ENCODE measurements at places on chromosomes 13 and 19.

DNA sequence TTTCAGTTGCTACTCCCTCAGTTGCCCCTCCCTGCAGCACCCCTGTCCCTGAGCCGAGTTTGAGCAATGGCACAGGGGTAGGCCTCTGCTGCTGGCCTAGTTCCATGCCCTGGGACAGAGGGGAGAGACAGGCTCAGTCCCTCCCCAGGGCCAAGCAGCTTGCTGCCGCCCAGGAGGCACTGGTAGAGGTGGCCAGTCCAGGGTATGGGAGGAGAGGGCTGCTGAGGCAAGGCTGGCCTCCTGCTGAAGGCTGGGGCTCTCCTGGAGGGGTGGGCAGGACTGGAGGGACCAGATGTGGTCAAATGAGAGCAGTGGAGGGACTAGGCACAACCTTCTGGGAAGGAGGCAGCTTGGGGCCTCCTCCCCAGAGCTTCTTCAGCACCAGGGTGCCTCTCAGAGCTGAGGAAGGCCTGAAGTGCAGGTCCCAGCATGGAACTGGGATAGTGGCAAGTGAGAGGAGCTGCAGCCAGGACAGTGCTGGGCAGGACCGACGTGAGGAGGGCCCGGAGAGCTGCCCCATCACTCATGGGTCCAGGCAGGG lies 29.8 kb upstream of the VSTM2B start:
- no peak for DNase-seq

DNA sequence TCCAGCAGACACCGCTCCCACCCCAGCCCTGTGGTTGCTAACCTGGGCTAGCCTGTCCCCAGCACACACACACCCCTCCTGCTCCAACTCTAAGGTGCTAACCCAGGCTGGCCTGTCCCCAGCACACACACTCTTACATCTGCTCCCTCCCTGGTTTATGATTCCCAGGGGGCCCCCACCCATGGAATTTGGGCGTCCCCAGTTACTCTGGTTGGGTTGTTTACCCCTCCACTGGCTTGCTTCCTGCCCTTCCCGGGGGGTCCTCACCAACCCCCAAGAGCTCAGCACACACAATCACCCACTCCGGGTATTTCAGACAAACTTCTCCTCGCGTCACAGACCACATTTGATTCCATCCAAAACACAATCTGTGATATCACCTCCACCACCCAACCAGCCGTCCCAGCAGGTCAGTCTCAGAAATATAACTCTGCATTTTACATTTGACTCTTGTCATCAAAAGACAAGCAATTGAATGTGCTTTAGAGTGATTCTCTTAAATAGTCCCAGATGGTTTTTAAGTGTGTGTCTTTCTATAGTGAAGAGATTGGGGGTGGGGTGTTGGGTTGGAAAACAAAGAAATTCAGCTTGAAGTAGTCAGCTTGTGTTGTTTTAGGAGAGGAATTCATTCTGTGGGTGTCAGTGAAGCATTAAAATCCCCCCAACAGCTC lies 20.1 kb downstream of the COL4A2 start:
- DNase-seq, result no peak

GRCh38 chr19:40530091-40530901 lies 46.4 kb upstream of the SHKBP1 start:
- DNase-seq, result peak; percentile 67

DNA sequence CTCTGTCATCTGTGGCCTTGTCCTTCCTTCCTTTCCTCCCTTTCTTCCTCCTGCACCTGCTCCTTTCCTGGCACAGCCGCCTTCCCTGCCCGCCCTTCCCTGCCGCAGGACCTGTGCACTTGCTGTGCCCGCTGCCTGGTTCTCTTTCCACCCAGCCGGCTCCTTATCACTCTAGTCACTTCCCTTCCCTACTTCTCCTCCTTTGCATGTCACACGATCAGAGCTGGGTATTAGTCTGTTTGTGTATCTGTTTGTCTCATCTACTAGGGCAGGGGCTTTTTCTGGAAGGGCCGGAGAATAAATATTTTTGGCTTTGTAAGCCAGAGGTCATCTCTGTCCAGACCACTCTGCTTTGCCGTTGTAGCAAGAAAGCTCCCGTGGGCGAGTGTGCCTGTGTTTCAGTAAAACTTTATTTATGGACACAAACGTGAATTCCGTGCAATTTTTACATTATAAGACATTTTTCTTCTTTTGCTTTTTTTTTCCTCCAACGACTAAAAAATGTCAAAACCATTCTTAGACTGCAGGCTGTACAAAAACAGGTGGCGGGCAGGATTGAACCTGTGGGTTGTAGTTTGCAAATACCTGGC lies 6.1 kb downstream of the KDM4B start:
- no peak for DNase-seq

GRCh38 chr19:46520616-46521015 lies 24.9 kb upstream of the PNMA8B start:
- DNase-seq, result no peak

DNA sequence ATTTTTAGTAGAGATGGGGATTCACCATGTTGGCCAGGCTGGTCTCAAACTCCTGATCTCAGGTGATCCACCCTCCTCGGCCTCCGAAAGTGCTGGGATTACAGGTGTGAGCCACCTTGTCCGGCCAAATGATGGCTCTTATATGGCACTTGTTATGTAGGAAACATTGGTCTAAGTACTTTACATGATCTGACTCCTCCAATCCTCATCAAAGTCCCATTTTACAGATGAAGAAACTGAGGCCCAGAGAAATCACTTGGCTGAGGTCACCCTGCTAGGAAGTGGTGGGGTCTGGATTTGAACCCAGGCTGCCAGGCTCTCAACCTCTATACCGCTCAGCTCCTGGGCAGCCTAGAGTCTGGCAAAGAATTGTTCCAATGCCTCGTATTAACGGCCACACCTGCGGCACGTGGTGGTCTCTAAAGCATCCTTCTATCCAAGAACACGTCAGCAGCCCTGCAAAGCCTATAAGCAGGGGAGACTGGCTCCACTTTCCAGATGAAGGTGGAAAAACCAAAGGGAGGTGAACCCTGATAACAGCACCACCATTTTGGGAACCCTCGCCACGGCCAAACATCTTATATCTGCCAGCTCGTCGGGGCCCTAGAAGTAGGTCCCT lies 18.1 kb downstream of the SHANK1 start:
- DNase-seq, result no peak

GRCh38 chr13:110331362-110331761 lies 24.3 kb downstream of the COL4A2 start:
- DNase-seq, result no peak

GRCh38 chr13:100357764-100358163 lies 230.8 kb downstream of the GGACT start:
- no peak for DNase-seq

DNA sequence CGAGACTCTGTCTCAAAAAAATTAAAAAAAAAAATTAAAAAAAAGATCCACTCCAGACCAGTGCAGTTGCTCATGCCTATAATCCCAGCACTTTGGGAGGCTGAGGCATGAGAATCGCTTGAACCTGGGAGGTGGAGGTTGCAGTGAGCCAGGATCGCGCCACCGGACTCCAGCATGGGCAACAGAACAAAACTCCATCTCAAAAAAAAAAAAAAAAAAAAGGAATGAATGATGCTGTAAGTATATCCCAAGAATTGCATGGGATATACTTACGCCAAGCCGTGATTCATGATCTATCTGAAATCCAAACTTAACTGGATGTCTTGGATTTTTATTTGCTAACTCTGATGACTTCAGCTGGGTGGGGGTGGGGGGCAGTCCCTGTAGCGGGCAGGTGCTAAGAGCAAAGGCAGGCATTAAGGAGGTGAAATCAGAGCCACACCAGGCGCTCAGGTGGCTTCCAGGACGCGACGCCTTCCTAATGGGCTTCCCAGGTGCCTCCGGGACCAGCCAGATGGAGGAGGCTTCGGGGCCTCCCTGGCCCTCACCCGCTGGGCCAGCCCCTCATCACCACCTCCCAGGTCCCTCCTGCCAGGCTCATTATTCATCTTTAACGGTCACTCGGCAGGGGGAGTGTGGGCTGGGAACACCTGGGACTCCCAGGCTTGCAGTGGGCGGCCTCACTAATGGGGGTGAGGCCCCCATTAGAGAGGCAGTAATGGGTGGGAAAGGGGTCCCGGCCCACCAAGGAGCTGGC lies 11.4 kb upstream of the FUT5 start:
- no peak for DNase-seq

DNA sequence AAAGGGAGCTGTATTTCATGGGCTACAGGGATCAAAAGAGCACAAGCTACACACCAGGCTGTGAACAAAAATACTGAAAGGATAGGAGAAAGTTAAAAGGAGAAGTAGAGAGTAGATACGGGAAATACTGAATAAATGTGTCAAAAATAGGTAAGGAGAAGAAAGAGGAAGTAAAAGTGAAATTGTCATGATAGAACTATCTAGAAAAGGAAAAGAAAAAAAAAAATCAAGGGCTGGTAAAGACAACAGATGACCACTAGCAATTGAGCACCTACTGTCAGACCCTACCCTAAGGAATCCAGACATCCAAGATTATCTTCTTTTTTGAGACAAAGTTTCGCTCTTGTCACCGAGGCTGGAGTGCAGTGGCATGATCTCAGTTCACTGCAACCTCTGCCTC lies 4.8 kb downstream of the RUBCNL start:
- DNase-seq, result no peak

DNA sequence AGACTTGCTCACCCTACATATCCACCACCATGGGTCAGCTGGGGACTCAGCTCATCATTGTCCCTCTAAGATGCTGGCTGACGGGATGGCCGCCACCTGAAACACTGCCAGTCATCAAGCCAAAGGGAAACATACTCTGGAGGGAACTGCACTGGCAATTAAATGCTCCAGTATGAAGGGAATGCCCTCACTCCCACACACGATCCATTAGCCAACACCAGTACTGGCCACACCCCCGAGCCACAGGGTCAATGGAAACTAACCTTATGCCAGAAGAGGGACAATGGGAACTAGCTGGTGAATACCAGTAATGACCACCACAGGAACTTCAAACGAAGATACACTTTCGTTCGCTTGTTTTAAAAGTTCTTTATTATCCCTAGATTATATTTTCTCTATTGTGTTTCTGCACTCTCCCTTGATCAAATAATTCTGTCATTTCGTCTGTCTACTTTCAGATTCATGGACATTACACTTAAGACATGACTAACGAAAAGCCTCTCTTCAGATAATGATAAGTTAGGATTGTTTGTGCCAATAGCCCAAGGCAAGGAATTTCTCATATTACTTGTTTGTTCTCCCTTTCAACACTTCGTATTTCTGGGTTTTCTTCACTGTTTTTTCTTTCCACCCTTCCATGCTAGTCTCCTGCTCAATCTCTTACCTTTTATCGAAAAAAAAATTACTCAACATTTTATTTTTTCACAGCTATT lies 1.7 kb upstream of the ZNF507 start:
- no peak for DNase-seq

DNA sequence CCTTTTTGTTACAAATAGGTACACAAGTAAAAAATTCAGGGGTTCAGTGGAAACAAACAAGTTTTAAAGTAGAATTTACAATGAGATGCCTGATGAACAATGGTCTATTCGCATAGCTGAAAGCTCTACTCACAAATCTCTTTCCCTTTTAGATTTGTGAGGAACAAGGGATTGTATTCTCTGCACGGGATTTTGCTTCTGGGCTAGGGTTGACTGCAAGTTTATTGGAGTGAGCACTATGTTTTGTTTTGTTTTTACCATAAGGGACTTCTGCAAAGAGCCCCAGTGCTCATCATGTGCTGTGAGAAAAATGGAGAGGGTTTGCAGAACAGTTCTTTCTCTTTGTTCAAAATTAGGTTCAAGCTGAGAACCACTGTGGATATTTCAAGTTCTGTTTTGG lies 160.5 kb downstream of the DLEU7 start:
- no peak for DNase-seq

GRCh38 chr19:39296055-39296645 lies at the start of gene IFNL1:
Gene IFNL1, plus strand, starts transcription at chr19:39296407. Its CDS starts 15 bp downstream, at chr19:39296422.
- DNase-seq, result no peak

DNA sequence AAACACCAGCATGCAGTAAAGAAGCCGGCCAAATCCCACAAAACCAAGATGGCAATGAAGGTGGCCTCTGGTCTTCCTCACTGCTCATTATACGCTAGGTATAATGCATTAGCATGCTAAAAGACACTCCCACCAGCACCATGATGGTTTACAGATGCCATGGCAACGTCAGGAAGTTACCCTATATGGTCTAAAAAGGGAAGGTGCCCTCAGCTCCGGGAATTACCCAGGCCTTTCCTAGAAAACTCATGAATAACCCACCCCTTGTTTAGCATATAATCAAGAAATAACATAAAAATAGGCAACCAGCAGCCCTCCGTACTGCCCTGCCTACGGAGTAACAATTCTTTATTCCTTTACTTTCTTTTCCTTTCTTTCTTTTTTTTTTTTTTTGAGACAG lies 21.1 kb upstream of the PLEKHF1 start:
- no peak for DNase-seq

DNA sequence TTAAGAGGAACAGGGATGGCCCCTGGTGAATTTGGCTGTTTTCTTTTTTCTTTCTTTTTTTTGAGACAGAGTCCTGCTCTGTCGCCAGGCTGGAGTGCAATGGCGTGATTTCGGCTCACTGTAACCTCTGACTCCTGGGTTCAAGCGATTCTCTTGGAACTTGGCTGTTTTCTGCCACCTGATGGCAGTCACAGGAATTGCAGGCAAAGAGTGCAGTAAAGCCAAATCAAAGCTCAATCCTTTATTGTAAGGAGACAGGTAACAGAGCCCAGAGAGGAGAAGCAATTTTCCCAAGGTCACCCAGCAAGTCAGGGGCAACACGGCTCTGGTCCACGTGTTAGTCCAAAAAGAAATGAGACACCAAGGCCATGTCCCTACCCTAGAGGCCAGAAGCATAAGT lies 6.2 kb downstream of the TINCR start:
- DNase-seq, result no peak

GRCh38 chr19:30780456-30780855 lies 408.3 kb downstream of the ZNF536 start:
- no peak for DNase-seq

DNA sequence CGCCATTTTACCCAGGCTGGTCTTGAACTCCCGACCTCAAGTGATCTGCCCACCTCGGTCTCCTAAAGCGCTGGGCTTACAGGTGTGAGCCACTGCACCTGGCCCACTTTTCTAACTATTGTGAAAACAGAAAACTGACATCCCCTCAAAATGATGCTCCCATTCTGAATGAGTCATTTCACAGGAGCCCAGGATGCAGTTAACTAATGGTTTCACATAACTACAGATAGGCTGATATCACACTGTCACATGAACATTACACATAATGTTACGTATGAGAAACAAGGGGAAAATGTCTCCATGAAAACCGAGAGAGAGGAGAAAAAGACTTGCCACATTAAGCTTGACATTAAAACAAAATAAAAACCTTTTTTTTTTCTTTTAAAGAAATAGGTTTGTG lies 37.5 kb downstream of the N4BP2L2 start:
- no peak for DNase-seq

- DNase-seq, result peak; percentile 68
These were observed 28.4 kb downstream of the UBAC2 start for GRCh38 chr13:99228737-99229691.
